ENCODE measurements at places on chromosomes 13 and 19. TPM values are rescaled to one million over a fixed set of nuclear protein-coding genes. Genes with fewer than 3 reads are reported as not detected.

Gene KLK15
- not detected for total RNA-seq

Gene KIR2DL1
- not detected for total RNA-seq

Gene AMER2
- 0.13 TPM for total RNA-seq

Gene CGB7
- total RNA-seq: 8.8 TPM

Gene NANOS3
- total RNA-seq: not detected

Gene CEP89
- 10.5 TPM for total RNA-seq

Gene BAX
- 31.6 TPM for total RNA-seq

Gene ZSWIM4
- total RNA-seq: 29.9 TPM

Gene ZNF317
- 32.4 TPM for total RNA-seq

Gene IL12RB1
- total RNA-seq: 0.58 TPM
